ENCODE measurements at places on chromosomes 5 and 9.

- no peak for DNase-seq
Observed at GRCh38 chr5:112762113-112762810, 24.6 kb downstream of the APC start.

- DNase-seq, result no peak
Observed at GRCh38 chr5:66959653-66960052, 236.9 kb downstream of the CD180 start.

GRCh38 chr9:81035601-81036000 lies 653.7 kb downstream of the TLE1 start:
- DNase-seq, result no peak

- no peak for DNase-seq
Observed at GRCh38 chr5:98110791-98111190, 662.7 kb upstream of the RGMB start.

- no peak for DNase-seq
Observed at GRCh38 chr5:96439477-96440184, 6.6 kb upstream of the PCSK1 start.

DNA sequence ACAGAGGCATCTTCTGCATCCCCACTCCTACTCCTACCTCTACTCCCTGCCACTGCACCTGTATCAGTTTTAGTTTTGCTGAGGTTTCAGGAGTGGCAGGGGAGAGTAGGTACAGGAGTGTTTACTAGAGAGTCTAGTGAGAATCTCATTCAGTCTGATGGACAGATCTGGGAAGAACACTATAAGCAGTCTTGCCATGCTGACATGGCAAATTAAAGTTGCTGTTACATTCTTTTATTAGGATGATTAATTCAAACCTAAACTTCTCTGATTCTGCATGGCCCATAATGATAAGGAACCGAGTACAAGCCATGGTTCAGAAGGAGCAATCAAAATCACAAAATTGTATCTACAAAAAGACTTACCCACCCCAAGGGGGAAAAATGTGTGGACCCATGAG lies 7.4 kb downstream of the ARSK start:
- DNase-seq, result no peak

GRCh38 chr9:69445251-69445650 lies 120.2 kb downstream of the ENTREP1 start:
- no peak for DNase-seq

GRCh38 chr5:31106278-31106677 lies 87.2 kb upstream of the CDH6 start:
- DNase-seq, result no peak

DNA sequence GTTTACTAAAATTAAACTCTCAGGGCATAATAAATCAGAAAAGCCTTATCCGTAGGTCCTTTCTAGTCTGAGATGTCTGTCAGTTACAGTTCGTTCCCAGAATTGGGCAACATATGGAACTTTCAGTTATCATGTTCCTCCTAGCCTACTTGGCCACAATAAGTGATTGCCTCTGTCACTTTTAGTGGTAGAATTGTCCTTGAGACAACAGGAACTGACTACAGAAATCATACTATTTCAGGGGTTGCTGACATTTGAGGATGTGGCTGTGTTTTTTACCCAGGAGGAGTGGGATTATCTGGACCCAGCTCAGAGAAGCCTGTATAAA lies 956 bp downstream of the ZNF189 start:
- DNase-seq, result no peak

DNA sequence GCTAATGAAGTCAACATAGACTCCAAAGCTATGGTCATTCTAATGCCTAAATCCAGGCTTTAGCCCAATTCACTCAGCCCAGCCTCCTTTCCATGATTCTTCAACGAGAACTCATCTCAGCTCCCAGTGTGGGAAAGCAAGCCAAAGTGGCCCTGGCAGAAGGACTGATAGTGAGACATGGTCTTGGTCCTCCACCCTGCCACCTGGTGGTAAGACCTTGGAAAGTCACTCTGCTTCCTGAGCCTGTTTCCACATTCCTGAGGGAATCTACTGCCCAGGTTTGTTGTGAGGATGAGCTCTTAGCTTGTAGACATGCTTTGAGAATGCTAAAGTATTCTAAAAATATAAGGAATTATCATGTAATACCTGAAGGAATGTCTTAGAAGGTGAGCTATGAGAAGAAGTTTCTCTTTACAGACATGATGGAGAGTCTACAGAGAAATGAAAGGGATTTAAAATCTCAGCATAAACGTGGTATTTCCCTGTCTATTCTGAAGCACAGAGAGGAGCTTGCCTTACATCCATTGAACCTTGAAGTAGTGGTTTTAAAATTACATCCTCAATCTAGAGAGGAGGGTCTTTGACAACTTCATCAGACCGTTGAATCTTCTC lies 173.5 kb downstream of the TRIM32 start:
- DNase-seq, result no peak

GRCh38 chr5:57662991-57663390 lies 180.4 kb upstream of the ACTBL2 start:
- no peak for DNase-seq

- no peak for DNase-seq
Observed at GRCh38 chr5:169656125-169656901, 19.2 kb downstream of the DOCK2 start.

DNA sequence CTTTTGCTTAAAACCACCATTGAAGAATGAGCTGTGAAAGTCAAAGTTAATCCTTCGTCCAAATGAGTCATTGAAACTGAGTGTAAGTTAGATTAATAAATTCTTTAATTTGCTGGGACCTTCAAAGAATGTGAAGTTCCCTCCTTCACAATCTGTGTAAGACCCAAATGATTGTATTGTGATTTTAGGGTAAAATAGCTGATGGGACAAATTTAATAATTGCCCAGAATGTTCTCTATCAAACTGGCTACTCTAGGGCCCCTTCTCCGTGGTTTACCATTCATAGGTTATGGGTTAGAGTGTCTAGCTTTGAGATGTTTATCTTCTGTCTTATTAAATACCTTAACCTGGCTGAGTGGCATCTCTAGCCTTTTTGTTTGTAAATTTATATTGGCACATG lies 11.9 kb downstream of the C1QTNF3 start:
- DNase-seq, result no peak

DNA sequence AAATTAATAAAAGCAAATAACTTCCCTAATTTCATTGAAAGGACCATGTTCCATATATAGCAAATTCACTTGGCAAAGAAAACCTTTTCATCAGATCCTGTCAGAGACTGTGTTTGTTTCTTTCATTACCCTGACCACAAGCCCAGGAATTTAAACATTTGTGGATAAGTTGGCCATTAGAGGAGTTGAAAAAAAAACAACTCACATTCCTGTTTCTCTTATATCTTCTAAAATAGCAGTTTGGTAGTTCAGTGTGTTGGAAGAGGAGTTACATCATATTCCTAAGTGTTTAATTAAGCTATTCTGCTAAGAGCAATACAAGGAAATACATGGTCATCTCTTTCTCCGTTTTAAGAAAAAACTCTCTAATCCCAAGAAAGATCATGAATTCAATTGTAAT lies 505.6 kb downstream of the TLE1 start:
- no peak for DNase-seq

- DNase-seq, result no peak
Observed at GRCh38 chr5:146339715-146340259, 1.1 kb downstream of the POU4F3 start.

DNA sequence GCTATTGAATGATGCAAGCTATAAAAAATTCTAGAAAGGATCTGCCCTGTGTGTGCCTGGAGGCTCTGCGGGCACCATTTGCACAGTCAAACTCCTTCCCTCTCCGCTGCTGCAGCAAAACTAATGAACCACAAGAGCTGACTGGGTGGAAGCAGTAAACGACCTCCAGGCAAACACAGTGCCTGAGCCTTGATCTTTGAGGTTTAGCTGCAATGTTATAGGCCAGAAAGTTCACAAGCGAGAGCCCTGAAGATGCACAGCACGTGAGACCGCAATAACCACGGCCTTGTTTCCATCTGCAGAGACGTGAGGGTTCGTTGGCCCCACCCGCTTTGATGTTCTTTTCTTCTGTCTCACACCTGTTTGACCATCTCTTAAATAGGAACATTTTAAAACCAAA lies 69.2 kb upstream of the S1PR3 start:
- DNase-seq, result no peak

DNA sequence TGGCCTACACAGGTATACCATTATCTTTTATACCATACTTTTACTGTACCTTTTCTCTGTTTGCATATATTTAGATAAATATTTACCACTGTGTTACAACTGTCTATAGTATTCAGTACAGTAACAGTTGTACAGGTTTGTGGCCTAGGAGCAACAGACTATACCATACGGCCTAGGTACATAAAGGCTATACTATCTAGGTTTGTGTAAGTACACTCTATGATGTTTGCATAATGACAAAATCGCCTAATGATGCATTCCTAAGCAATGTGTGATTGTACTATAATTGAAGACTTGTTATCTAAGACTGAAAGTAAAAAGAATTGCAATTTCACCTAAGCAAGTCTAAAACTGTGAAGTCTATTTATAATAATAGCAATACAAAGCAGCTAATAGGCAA lies 3.9 kb downstream of the C9orf72 start:
- no peak for DNase-seq

DNA sequence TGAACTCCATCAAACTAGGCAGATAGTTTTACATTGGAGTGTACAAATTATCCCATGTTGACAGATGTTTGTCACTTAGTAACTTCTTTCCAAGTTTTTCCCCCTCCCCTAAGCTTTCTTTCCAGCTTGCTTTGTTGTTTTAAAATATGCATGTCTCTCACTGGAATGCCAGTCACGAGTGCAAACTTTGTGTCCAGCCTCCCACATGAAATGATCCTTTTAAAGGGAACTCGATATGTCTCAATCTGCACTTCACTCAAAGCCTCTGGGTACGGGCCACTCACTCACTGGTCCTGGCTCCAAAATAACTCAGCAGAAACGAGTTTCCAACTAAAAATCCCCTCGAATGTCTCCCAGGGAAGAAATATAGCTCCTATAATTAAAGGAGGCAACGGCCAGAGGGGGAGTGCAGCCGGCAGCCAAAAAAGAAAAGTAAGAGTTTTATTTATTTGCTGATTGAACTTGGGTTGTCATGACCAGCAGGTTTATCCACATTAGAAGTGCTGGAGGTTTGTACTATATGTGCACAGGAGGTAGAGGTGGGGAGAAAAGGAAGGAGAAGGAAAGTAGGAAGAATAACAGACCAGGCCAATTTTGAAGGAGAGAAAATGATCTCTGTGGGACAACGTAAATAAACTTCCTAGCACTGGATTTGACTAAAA lies 17.5 kb downstream of the NR2F1 start:
- DNase-seq, result no peak

- DNase-seq, result no peak
Observed at GRCh38 chr5:13910201-13910600, 34.3 kb downstream of the DNAH5 start.

DNA sequence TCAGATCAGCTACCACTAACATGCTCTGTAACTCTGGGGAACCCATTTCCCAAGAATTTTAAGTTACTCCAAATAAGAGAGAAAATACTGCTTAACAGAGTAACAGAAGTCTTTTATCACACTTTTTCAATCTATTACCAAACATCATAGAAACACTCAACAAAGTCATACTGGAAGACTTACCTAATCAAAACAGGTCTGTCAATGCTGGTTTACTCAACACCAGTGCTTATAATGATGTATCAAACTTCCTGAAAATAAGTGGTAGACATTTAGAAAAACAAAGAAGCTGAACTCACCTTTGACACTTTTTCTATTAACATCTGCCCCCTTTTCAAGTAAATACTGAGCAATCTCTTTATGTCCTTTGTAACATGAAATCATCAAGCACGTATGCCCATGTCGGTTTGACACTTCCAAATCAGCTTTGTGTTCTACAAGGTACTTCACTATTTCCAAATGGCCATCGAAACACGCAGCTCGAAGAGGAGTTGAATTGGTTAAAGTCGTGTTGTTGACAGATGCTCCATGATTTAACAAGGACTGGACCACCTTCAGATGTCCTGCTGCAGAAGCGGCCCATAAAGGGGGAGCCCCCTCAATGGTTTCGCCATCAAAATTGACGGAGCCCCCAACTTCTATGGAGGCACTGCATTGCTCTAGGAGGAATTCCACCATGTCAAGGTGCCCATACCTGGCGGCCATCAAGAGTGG lies 1.8 kb downstream of the FEM1C start:
- no peak for DNase-seq

DNA sequence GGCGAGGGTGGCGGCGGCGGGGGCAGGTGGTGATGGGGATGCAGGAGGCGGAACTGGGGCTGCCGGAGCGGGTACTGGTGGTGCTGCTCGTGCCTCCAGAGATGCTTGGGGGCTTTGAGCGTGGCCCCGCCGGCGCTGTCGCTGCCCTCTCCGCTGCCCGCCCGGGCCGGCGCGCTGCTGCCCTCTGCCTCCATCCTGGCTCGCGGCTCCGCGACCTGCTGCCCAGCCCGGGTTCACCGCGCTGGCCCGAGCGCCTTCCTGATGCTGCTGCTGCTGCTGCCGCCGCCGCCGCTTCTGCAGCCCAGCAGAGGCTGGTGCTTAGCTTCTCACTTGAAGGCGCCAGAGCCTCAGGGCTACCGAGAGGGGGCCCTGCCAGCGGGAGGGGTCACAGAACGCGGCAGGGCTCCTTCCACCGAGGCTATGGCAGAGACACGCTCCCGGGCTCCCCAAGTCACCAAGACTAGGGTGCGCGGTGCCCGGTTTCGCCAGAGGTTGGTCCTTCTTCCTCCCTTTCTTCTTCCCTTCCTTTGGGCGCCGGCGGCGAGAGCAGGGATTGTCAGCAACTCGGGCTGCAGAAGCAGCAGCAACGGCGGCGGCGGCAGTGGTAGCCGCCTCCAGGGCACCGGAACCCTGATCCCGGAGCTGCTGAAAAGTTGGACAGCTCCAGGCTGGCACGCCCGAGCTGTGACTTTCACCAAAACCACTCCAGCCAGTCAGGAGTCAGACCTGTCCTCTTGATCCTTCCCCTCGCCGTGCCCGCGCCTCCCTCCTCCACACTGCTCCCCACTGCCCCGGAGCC lies at the start of gene PDE4D:
PDE4D (minus strand) TSS at position 298 of the 799 bp plus-strand sequence.
- DNase-seq, result no peak

DNA sequence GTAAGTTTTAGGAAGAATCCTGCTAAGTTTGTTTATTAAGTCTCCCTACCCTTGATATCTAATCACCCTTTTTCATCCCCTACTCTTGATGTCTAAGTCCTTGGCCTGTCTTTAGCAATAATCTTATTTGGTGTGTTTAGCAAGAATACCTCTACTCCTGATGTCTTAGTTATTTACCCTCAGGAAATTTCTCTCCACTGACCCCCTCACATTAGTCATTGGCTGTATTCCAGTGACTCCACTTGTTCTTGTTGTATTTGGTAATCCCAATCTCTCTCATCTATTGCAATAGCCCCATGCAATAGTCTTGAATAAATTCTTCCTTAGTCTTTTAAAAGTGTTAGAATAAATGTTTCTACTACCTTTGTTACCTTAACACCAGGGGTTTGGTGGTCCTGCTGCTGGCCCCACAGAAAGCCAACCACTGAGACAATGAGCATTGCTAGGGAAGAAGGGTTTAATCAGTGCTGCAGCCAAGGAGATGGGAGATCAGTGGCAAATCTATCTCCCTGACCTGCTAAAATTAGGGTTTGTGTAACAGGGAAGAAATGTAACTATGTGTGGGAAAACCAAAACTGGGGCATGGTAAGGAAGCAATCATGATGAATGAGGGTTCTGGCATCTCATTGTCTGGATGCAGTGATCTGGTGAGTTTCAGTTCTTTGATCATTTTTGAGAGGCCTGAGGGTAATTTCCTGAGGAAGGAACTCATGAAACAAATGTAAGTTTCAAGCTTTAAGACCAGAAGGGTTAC lies 236.4 kb upstream of the DAB2 start:
- DNase-seq, result no peak
